ENCODE measurements at places on chromosomes 1 and 21.

- no peak for DNase-seq
These were observed 114.4 kb upstream of the VAMP3 start for GRCh38 chr1:7656557-7657215.

DNA sequence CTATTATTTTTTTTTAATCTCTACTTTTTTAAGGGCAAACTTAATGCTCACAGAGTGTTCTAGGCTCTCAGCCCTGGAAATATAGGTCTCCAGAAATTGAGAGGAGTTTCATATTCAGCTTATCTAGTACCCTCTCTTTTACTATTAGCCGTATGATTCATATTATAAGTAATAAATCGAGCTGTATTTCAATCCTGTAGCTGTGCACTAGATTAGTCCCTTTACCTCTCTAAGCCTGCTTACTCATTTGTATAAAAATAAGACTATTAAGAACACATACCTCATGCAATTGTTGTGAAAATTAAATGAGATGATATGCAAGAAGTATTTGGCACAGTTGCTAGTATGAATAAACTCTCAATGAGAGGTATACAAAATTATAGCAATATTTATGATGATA lies 128.2 kb upstream of the HOOK1 start:
- no peak for DNase-seq

DNA sequence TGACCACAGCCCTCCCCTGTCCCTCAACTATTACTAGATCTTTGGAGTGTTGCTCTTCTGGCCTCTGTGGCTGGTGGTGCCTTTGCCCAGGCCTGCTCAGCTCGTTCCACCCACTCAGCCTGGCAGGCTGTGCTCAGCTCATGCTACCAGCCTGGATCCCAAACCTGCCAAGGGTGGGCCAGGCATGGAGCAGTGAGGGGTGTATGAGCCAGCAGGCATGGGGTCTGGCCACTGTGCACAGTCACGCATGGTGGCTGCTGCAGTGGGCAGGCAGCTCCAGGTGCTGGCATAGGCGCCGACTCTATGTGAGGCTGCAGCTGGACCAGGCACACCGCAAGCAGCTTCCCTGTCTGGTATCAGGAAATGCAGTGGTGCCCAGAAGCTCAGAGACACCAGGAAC lies 449.9 kb downstream of the MATN1 start:
- DNase-seq, result no peak

- no peak for DNase-seq
These were observed 65.2 kb upstream of the RALGPS2 start for GRCh38 chr1:178659789-178660208.

- no peak for DNase-seq
These were observed 33.4 kb downstream of the KIAA1614 start for GRCh38 chr1:180946056-180946455.

- no peak for DNase-seq
These were observed 56.8 kb upstream of the SLC30A10 start for GRCh38 chr1:219985169-219985568.

DNA sequence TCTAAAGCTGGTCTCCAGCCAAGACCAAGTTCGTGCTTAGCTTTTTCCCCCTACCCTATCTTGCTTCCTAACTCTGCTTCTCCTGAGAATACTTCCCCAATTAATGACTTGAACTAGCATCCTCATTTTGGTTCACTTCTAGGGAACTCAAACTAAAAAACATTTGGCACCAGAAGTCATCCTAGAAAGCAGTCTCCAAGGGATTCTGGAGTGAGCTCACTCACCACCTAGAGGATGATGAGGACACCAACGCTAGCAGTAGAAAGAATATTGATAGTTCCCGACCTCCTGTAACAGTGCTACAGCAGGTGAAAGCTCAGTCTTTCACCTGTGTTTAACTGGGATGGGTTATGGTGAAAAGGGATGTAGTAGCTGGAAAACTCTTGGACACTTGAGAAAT lies 4.7 kb upstream of the PSMB2 start:
- DNase-seq, result no peak

- DNase-seq, result no peak
These were observed 3.4 kb downstream of the MYOM3 start for GRCh38 chr1:24108334-24109165.

DNA sequence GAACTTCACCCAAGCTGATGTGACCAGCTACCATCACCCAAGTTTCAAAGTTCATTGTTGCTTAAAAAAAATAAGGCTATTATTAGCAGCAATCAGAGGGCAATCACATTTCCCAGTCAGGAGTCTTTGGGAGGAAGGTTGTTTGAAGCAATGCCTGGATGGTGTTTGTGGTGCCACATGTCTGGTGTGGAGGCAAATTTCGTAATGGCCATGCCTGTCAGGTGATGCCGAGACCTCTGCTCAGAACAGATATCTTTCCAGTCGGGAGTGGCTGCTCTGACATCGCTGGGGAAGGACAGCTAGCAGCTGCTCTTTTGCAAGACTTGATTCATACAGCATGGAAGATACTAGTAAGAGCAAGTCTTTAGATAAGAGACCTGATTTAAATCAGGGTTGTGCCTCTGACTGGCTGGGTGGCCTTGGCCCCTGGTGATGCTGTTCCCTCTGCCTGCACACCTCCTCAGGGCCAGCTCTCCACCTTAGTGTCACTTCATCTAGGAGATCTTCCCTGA lies 187.8 kb upstream of the JUN start:
- DNase-seq, result no peak

DNA sequence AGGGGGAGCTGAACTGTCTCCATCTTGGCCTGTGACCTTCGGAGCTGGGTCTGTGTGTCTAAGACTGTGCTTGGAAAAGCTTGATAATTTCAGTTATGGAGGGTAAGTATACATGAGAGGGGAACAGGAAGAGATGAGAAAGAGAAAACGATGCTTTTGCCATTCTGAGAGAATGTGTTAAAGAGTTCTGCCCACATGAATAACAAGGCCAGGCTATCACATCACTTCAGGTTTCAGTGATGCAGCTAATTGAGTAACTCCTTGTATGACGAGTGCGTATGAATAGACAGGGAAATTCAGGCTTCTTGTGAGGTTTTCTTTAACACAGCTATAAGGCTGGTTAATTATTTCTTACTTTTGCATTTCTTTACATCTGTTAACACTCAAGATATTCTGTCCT lies 81.0 kb downstream of the PLPPR5 start:
- DNase-seq, result no peak

DNA sequence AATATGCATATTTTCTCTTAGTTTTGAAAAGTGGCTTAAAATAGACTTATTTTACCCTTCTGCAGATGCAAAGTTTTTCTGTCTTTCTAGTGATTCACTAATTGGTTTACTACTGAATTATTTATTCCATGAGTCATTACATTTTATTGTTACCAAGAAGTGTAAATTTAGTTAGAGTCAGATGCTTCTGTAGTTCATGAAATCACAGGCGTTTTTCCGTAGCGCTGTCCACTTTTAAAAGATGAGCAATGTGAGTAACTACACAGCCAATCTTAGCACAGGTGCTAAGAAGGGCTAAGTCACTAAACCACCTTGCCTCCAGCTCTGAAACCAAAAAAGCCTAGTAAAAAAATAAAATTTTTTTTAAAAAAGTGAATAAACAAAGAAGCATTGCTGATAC lies 24.7 kb downstream of the RGS13 start:
- DNase-seq, result no peak

GRCh38 chr1:71979882-71980281 lies 302.5 kb downstream of the NEGR1 start:
- no peak for DNase-seq

- DNase-seq, result no peak
These were observed 34.4 kb downstream of the ZSWIM5 start for GRCh38 chr1:45172005-45172404.

GRCh38 chr1:154759196-154759595 lies 110.9 kb downstream of the KCNN3 start:
- DNase-seq, result no peak

DNA sequence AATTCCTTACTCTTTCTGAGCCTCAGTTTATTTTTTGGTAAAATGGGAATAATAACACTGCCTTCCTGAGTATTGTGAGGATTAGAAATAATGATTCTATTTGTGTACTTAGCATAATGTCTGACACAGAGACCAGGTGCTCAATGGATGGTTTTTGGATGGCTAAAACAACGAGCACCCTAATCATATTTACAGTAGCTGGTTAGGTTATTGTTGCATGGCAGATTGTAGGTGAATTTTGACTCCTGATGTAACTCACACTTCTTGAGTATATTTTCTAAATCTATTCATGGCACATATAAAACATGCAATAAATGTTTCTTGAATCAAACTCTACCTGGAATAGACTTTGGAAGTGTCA lies 11.9 kb upstream of the DUSP10 start:
- DNase-seq, result no peak

DNA sequence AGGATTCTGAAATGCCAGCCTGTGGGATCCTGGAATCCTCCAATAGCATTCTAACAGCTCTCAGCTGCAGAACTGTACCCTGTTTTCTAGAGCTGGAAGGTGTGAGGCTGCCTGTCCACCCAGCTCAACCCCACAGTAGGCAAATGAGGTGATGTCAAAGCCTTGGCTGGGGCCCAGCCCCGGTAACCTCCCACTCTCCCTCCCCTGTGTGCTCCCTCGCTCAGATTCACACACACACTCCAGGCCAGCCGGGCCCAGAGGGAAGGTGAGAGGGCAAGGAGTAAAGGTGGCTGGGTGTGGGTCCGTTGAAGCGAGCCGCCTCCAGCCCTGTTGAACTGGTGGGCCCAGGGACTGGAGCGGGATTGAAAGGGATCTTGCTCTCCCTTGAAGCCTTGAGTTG lies at the start of gene BSND:
Gene BSND (plus strand): TSS at position 257 of the 400 bp plus-strand sequence. CDS start 254 bp downstream, outside the sequence.
- no peak for DNase-seq

GRCh38 chr1:154970631-154971340 lies at the start of gene SHC1:
SHC1 (minus strand) TSS chr1:154970747; CDS start chr1:154970526, 221 bp downstream.
- no peak for DNase-seq

- DNase-seq, result no peak
These were observed 28.5 kb upstream of the C1orf105 start for GRCh38 chr1:172391976-172392375.

DNA sequence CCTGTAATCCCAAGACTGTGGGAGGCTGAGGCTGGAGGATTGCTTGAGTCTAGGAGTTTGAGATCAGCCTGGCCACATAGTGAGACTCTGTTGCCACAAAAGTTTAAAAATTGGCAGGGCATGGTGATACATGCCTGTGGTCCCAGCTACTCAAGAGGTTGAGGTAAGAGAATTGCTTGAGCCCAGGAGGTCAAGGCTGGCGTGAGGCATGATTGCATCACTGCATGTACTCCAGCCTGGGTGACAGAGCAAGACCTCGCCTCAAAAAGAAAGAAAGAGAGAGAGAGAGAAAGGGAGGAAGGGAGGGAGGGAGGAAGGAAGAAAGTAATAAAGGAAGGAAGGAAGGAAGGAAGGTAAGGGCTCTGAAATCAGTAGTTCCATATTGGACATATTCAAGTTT lies 25.0 kb downstream of the GLUL start:
- DNase-seq, result no peak

All from stimulated activated CD8-positive, alpha-beta memory T cell treated with anti-CD3 and anti-CD28 coated beads, Interleukin-7, amount 100 ng/mL, for 24 hours (primary cell).